ENCODE measurements at places on chromosomes 6 and 20.

DNA sequence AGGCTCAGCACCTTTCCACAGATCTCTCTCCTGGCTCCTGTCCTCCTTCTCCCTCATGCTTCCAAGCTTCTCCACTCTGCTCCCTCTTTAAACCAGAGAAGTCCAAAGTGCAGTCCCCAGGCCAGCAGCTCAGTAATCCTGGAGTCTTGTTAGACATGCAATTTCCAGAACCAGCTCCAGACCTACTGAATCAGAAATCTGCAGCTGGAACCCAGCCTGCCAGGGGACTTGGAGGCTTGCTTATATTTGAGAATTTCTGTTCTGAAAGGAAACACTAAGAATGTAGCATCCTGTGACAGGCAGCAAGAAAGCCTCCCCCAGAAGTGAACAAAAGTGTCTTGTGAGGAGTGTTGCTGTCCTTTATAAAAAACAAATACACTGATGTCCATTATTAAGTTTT lies 438.1 kb downstream of the BCKDHB start:
- no peak for DNase-seq

- no peak for DNase-seq
Observed at GRCh38 chr20:63317061-63317460, 24.1 kb downstream of the COL20A1 start.

GRCh38 chr6:31811645-31812044 lies 3.4 kb downstream of the HSPA1L start:
- no peak for DNase-seq

DNA sequence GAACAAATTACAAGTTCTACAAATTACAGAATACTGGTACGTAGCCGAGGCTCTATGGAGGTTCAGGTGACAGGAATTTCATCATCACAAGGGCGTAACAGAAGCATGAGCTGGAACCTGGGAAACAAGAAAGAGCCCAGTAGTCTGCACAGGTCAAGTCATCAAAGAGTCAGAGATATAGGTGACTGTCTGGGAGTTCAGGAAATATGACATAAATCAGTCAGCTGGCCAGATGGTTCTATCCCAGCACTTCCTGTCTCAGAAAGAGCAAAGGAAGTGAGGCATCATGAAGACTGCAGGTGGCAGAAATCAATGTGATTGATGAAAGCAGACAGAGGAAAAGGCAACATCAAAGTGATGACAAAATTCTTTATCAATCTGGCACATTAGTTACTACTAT lies 23.3 kb downstream of the MYCT1 start:
- DNase-seq, result no peak

- no peak for DNase-seq
Observed at GRCh38 chr6:110404607-110405006, 10.8 kb downstream of the DDO start.

- DNase-seq, result no peak
Observed at GRCh38 chr6:19723545-19723944, 113.6 kb upstream of the ID4 start.
